ENCODE measurements at places on chromosomes 3 and 15.

GRCh38 chr3:190911382-190911781, 48.9 kb upstream of the GMNC start:
- no peak for DNase-seq

DNA sequence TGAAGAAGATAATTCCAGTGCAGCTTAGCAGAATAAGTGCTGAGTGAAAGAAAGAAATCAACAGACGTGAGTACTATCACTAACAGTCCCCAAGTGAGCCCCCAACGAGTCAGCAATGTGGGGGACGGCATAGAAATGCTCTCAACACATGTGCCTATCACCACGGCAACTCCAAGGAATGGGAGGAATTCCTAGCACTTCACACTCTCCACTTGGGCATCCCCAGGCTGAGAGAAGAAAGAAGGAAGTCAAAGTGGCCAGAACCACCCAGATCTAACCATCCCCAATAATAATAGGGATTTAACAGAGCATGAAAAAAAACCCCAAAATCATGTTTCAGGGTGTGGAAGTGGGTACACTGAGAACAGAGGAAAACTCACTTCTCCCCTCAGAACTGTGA, 29.3 kb upstream of the CPNE4 start:
- DNase-seq = no peak

GRCh38 chr15:45842151-45842550, 207.3 kb downstream of the SQOR start:
- DNase-seq = no peak

DNA sequence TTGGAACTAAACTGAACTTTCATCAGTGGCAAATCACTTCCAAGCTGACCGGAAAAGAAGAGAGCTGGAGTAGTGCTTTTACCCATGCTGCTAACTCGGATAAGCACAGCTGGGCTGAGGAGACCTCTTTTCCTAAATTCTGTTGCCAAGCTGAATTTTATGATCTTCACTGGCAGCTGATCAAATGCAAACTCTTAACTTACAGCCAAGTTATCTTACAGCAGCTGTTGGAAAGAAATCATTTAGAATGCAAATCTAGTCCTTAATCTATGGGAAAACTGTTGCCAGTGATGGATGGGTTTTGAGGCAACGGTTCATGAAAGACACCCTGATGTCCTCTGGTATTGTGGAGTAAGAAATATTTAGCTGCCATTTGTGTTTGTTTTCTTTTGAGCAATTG, 216.5 kb downstream of the ZNF385D start:
- no peak for DNase-seq

DNA sequence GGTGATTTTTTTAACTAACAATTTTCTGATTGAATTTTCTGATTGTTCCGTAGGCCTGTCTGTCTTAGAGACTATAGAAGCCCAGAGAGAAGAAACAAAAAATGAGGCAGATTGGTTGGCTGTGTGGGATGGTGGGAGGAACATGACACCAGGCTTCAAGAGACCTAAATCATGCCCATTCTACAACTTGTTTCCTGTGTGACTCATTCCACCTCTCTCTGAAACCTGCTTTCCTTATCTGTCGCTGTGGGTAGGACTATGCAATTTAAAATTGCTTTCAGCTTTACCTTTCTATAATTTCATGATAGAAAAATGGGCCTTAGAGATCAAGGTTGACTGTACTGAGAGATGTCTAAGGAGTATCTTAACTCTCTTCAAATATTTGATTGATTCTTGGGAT, 44.5 kb downstream of the OXNAD1 start:
- no peak for DNase-seq

DNA sequence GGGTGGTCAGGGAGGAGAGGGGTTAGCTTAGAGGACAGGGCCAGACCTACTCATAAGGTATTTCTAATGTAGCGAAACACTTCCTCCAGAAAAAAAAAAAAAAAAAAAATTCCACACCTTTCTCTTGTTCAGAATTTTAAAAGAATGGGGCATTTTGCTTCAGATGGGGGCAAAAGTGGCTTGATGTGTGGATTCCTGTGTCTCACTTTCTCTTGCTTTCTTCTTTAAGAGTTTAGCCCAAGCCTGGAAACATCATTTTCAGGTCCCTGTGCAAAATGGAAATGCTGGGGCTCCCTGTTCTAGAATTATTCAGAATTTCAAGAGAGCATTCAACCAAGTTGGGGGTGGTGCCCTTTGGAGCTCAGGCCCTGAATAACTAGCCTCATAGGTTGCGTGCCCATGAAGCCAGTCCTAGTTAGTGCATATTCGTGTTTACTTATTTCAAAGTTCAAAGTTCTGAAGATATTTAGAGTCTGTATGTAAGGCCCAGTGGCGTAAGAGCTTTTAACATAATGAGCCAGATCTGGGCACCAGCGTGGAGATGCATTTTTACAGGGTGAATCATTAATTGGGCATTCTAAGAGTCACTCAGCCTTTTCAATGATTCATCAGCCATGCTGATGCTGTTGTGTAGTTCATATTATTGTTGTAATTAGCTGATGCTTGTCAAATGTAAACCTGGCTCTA, 104.5 kb downstream of the RPLP1 start:
- no peak for DNase-seq

DNA sequence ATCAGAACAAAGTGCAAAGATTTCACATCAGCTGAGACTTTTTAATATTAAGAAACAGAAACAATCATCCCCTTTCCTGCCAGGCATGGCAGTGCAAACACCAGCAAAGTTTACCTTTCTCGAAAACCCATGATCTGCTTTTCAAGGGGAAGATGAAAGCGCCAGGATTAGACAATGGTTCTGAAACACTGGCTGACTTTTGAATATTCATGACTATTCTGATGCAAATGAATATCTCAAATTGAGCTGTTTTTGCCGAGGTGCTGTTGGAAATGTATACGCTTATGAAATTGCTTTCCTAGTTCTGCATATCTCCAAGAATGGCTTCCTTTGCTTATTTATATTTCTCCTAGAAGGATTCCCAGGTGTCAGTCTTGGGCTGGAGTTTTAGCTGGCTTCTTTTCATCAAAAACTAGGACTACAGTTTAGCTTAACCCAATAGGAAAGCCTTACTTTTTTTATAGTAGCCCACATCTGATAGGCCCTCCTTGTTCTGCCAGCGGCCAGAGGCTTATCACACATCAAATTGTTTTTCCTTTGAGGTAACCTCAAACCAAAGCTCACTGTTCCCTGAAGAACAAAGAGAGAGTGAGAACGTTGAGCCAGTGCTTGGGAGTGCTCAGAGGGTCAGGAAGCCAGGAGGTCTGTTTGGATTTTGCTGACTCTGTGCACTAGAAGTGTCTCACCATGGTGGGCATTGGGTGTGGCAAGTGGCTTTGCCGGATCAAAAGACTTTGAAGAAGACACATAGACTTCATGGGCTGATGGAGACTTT, 74.0 kb upstream of the PLCL2 start:
- DNase-seq = no peak

- DNase-seq = no peak
Measured at GRCh38 chr3:42143440-42143839, 52.3 kb downstream of the TRAK1 start.

DNA sequence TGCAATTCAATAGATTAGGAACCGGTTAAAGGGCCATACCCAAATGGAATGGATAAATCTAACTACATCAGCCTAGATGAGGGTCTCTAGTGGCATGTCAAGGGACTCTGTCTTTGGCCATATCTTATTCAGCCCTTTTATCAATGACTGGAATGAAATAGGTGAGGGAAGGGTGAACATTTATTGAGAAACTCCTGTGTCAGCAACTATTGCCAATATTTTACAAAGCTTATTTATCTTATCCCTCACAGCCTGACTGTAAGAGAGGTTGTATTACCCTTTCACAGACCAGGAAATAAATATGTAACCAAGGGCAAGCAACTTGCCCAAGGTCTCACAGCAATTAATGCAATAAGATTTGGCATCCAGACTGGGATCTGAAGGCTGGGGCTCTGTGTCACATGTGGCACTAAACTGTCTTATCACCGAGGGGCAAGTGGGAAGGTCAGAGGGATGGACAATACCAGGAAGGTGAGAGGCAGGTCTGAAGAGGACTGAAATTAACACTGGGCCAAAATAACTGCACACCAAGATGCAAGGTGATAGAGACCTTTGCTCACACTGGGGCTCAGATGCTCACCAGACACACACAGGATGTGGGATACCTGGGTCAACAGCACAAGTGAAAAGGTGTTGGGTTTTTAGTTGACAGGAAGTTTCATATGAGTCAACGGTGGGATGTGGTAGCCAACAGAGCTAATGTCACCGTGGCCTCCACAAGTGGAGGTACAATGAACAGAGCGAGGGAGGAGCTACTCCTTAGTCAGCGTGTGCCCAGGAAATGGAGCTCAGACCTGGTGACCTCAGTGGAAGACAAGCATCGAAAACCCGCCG, 261.3 kb downstream of the RPLP1 start:
- no peak for DNase-seq

DNA sequence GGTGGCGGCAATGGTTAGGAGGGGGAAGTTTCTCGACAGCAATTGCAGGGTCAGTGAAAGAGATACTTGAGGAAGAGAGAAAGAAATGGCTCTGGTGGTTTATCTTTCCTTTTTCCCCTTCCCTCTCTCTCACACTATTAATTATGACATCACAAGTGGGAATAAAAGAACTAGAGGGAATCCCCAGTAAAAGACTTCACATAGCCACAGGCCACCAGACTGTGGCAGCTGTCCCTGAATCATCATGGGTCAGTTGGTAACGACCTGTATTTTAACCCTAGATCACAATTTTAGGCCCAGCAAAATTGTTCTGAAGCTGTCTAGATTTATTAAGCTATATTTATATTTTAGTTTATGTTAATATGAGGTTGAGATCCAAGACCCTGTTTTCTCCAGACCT, 40.3 kb downstream of the MBNL1 start:
- DNase-seq = no peak

DNA sequence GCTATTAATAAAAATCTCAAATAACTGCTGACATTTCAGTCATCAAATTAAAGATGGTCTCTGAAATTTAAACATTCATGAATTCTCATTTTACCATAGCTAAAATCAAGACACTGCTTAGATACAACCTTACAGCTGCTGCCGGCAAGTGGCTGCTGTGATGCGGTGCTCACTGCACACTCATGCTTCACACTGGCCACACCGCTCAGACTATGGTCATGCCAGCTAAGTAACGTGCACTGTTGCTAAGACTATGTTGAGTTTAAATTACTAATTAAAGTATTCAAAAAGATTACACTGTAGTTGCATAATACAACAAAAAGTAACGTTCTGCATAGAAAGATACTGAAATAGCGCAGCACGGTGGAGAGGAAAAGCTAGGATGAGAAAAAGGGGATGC, 12.1 kb downstream of the ATP13A3 start:
- no peak for DNase-seq

DNA sequence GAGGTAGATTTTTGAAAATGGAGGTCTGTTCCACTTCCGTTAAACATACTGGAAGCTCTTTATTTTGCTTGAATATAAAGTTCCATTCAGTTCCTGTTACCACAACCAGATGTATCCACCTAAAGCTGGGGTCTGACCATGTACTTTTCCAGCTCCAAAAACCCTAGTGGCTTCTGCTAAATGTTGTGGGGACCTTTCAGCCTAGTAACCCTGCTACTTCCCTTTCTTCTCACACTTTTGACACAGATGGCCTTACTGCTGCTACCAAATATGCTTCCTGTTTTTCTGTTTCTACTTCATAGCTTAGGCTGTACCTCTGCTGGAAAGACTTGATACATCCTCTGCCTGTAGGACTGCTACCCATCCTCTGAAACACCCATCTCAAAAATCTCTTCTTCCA, 87.8 kb downstream of the COL6A6 start:
- DNase-seq = no peak

GRCh38 chr3:40464339-40465110, 7.4 kb downstream of the RPL14 start:
- DNase-seq = no peak

GRCh38 chr3:149604125-149604875, 53.5 kb downstream of the WWTR1 start:
- DNase-seq = no peak

DNA sequence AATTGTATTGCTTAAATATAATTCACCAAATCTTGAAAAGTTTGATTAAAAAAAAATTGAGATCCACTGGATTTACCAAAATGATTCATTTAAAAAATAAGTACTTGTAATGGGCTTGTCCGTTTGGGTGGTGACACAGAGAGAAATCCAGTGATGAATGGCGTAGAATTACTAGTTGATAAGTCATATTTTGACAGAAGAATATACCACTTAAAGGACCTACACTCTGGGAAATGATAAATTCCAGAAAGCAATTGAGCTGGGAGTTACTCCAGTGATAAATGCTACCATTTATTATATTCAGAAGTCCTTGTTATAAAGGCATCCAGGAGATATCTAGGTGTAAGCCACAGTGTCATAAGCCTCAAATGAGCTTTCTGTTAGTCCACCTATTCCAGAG, 141.8 kb upstream of the CFAP20DC start:
- no peak for DNase-seq

- DNase-seq = no peak
Measured at GRCh38 chr15:85444122-85444745, 63.8 kb downstream of the AKAP13 start.

GRCh38 chr3:79490165-79491028, 277.4 kb downstream of the ROBO1 start:
- DNase-seq = peak; percentile 27

DNA sequence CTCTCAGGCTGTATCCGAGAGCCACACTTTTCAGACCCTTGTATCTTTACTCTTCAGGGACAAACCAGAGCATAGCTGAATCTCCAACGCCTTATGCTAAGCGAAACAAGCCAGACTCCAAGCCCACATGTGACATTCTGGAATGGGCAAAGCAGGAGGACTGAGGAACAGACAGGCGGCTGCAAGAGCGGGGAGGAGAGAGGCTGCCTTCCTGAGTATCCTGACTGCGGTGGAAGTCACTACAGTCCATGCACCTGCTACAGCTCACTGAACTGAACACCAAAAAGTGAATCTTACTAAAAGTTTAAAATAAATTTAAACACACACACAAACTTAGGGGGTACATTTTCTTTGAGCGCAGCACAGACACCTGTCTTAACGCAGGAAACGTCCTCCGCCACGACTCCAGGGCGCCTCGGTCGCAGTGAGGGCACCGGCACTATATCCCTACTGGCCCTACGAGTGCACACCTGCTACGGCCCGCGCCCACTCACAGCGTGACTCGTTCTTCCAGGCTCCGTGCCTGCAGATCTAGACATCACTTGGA, 1.4 kb downstream of the CYFIP1 start:
- no peak for DNase-seq

GRCh38 chr15:68776477-68777270, 44.0 kb downstream of the ANP32A start:
- no peak for DNase-seq

- no peak for DNase-seq
Measured at GRCh38 chr3:187450431-187451190, 82.4 kb downstream of the RTP4 start.

DNA sequence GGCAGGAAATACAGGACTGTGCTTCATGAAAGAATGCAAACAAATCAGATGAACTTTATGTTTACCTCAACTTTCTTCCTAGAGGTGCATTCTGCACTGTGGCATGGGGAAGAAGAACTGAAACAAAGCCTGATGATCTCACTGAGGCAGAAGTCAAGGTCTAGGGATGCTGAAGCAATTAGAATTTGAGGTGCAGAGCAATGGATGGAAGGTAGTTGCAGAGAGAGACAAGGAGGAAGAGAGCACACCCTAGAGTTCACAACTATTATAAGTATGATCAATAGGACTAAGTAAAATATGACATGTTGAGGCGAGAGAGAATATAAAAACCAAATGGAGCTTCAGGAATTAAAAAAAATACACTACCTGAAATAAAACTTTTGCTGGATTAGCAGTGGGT, 420.1 kb downstream of the EDEM1 start:
- DNase-seq = no peak
